Omental fat pad (tissue), 4 donors: ENCODE measurements at places on chromosomes 5 and 9.

DNA sequence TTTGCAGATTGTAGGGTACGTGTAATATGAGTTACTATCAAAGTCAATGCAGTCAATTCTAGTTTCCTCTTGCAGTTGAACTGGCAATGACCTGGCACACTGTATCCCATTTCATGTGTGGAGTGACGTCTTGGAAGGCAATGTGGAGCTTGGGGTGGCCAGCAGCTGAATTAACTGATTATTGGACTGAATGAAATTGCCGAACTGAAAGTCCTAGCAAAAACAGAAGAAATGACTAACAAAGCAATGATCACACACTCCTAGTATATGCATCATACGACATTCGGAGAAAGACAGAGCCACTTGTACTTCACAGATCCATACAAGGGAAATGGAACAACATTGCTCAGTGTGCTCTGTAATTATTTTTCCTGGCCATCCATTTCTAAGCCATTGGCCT, 259.1 kb upstream of the DAPK1 start:
- DNase-seq = no peak

DNA sequence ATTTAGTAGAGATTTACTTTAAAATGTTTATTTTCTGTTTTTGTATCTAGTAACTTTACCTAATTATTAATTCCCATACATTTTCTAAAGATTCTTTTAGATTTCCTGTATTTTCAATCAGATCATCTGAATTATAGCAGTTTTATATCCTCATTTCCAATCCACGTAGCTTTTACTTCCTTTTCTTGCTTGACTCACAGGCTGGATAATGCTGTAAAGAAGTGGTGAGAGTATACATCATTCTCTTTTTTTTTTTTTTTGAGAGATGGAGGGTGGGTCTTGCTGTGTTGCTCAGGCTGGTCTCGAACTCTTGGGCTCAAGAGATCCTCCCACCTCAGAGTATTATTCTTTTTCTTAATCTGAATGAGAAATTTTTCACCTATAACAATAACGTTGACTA, 11.2 kb upstream of the SETX start:
- no peak for DNase-seq

DNA sequence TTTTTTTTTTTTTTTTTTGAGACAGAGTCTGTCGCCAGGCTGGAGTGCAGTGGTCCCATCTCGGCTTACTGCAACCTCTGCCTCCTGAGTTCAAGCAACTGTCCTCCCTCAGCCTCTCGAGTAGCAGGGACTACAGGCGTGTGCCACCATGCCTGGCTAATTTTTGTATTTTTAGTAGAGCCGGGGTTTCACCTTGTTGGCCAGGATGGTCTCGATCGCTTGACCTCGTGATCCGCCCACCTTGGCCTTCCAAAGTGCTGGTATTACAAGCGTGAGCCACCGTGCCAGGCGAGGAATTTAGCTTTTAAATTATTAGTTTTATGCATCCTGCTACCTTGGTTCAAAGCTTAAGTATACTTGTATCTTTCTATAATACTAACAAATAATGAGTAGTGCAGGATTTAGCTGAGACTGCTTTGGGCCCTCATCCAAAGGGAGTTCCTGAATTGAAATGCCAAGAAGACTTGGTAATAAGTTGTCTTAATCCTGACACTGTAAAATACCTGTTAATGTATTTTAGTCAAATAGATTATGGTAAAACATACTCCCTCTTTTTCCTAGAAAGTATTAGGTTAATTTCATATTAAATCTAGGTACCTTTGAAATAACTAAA, 5.0 kb downstream of the CDC42SE2 start:
- DNase-seq = no peak

DNA sequence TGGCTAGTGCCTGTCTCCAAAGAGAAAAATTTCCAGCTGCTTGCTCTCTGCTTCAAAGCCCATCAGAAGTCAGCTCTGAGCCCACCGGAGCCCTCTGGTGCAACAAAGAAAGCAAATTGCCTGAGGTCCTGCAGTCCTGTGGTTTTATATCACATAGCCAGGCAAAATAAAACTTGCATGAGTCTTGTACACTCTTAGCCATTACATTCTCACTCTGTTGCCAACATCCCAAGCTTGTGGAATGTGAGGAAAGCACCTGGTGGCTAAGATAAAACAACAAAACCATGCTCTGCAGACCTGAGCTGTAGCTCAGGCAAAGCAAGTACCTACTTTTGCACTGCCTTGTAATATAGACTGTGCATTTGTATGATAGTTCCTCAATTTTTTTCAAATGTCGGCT, 133.7 kb downstream of the GPBP1 start:
- DNase-seq = no peak

GRCh38 chr9:995781-996180, 19.3 kb downstream of the DMRT3 start:
- no peak for DNase-seq

DNA sequence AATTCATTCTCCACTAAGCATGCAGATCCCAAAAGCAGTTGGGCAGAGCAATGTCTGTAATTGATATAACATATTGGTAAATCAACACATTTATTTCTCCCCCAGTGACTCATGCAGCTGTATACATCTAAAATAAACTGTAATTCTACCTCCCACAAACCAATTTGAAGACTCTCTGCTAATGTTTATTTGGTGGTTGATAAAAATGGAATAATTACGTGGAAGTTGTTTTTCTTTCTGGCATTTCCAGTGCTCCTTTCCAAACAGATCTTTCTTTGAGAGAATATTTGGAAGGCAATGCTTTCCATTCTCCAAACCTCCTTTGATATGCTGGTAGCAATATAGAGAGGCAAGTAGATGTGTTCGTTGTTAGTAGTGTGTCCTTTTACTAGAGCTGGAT, 194.7 kb downstream of the CHSY3 start:
- no peak for DNase-seq

DNA sequence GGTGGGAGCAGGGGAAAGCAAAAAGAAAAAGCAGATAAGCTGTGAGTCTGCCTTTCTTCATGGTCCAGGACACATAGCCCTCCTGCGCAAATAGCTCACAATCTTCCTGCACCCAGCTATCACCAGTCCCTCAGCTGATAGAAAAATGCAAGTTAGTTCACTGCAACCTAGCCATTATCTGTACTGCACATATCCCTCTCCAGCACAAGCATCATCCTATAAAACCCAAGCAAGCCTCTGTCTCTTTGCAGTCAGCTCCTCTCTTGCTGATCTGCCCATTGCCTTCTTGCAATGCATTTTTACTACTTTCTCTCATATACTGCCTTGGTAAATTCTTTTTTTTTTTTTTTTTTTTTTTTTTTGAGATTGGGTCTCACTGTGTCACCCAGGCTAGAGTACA, 20.0 kb upstream of the MSANTD3 start:
- DNase-seq = no peak

- DNase-seq = no peak
Measured at GRCh38 chr9:81656004-81656403, 33.3 kb downstream of the TLE1 start.

DNA sequence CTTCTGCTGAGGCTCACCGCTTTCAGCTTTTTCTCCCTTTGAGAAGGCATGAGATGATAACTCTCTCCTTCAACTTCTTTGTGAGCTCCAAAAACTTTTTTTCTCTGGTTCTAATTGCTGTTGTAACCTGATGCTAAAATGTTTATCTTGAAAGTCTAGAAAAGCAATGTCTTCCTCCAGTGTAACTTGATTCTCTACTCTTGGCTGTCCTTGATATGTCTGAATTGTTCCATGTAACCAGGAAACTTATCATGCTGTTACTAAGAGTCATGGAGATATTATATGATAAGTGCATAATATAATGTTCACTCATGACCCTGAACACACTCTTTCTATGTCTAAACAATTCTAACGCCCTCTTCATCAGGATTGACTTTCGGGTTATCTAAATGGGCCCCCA, 128.0 kb upstream of the ABCA1 start:
- no peak for DNase-seq

DNA sequence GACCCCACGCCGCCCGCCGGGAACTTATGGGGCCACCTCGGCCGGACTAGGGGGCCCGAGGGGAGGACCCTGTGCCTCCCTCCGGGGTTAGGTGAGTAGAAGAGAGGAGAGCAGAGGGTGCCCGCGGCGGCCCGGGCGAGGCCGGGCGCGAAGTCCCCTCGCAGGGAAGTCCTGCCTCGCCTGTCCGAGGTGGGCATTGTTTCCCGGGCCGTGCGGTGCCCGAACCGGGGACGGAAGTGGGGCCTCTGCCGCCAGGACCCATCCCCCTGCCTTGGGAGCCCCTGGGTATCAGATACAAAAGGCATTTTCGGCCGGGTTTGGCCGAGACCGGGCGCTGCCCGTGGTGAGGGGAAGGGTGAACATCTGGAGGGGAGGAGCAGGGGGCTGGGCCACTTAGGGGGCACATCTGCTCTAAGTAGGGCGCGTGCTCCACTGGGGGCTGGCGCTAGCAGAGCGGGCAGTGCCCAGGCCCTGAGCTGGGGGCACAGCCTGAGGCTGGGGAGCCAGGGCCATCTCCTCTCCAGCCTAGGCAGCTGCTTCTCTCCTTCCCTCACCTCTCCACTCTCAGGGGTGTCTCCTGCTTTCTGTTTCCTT, 48.2 kb downstream of the DAB2IP start:
- DNase-seq = no peak

DNA sequence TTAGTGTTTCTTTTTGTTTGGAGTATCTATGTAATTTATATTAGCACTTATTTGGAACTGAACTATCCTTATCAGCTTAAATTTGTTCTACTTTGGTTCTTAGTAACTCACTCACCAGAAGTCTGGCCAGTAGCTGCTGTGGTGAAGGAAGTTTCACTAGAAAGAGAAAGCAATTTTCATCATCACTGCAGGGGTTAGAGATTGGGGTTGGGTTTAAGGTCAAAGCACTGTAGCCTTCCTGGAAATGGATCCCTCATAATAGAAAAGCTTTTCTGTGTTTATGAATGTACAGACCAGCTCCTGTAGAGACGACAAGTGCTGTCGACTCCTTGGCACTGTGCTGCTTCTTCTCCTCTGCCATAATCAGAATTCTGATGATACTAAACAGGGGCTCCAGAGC, 22.2 kb downstream of the MROH2B start:
- DNase-seq = no peak

DNA sequence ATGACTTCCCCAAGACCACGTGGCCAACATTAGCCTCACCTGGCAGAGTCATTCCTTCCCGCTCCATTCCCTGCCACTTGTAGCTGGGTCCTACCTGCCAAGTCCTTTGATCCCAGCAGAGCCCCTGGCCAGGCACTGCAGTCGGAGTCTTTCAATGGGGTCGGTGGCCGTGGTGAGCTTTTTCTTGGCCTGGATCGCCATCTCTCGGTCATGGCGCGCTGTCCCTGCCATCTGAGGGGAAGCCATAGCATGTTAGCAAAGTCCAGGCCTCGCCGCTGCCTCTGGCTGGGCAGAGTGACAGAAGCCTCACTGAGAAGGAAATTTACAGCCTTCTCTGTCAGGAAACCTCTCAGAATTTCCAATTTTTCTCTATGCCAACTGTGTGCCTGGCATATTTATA, 17.5 kb downstream of the CAPSL start:
- DNase-seq = no peak

DNA sequence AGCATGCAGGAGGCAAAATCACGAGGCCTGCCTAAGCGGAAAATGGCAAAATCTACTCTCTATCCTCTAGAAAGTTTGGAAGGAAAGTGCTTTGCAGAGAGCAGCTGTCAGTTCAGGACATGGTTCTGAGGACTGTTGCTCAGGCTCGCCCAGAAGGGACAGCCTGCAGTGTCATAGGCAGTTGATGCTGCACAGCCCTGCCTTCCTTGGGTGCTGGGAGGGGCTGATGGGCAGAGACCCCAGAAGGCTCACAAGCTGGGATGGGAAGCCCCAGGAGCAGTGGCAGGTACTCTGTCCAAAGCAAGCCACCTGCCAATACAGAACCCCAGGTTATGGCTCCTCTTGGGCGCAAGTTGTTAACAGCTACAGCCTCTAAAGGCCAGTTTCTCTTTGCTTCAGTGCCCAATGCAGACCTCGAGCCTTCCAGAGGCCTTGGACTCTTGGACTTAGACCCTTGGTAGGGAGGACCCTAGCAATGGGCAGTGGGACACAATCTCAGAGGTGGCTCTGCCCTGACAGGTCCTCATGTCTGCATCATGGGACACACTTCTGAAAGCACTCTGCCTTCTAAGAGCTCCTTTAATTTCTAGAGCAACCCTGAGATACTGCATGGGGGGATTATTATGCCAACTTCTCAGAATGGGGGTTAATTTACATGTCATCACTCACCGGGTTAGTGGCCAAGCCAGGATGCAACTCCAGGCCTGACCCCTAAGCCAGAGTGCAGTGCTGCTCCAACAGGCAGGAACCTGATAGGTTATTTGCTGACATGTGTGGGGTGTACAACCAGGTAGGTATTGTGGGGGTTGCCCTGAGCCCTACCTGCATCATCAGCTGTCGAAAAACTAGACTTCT, 57.1 kb downstream of the MACROH2A1 start:
- no peak for DNase-seq
